ENCODE measurements at places on chromosomes 1 and 21.
A peak's percentile ranks its signal among the peaks of the same experiment; 100 is the strongest.

DNA sequence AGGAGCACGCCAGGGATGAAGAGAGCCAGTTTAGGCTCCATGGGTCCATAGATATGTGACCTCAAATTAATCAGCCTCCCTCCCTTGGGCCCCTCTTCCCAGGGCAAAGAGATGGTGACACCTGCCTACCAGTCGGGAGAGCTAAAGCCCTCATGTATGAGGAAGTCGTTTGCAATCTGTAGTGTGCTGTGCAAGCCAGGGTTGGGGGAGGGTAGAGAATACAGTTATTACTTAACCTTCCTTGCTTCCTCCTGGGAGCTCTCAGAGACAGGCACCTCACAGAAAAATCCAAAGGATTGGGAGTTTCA is 4.0 kb downstream of the PGLYRP4 start:
- DNase-seq, result no peak

DNA sequence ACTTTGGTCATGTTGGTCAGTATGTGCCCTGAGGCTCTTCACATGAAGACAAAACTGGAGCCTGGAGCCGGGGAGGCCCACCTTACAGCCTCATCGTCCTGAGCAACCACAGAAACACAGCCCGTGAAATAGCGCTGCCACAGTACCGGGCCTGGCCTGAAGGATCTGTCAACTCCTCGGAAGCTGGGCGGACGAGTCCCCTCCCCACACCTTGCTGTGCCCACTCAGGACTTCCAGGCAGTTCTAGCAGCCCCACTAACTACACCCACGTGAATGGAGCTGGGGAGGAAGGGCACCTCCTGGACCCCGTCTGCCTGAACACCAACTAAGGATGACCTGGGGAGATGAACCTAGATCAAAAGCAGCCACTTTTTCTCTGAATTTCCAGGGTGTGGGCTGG is 24.7 kb downstream of the SDE2 start:
- no peak for DNase-seq

DNA sequence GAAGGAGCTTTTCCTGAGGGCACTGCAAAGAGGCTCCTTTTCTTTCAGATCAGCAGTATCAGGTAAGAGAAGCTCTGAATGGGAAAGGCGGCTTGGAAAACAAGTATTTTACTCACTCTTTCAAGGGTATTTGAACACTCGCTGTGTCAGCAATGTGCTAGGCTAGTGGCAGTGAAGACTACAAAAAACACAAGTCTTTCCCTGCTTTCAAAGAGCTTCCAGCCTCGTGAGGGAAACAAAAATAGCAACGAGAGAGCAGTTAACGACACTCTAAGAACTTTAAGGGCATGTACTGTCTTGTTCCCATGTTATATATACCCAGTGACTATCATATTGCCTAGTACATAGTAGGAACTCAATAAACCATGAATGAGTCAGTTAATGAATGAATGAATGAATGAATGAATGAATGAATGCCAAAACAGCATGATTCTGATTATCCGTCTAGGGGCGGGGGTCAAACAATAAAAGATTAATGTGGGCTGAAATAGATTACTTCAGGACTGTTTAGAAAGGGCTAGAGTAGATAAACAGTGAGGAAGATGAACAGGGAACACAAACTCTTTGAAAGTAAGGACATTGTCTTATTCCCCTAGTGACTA is 14.2 kb upstream of the MCOLN3 start:
- no peak for DNase-seq

DNA sequence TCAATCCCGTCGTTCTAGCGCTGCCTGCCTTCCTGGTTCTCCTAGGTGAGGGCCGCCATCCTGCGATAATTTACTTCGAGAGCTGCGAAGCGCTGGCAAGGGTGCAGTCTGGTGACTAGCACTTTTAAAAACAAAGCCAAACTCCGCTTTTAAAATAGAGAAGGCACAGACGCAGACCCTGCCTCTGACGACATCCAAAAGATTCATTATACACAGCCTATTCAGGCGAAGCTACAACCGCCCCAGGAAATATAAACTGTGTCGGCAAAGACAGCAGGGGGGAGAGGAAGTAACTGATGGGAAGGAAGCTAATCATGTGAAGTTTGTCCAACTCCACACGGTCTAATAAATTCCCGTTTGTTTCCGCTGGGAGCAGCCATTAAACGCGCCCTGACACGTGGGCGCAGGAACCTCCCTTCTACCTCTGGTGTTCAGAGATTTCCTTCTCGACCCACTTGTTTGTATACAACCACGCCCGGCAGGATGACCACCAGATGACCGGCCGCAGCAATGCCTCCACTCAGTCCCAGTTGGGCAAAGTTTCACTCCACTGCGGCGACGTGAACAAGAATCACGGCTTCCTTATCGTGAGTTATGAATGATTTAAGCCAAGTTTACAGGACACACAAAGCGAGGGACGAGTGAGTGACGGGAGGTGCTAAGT is 1.3 kb downstream of the GNG12 start:
- DNase-seq, result no peak

- no peak for DNase-seq
Measured at GRCh38 chr1:205709059-205709398, 28.7 kb upstream of the SLC45A3 start.

DNA sequence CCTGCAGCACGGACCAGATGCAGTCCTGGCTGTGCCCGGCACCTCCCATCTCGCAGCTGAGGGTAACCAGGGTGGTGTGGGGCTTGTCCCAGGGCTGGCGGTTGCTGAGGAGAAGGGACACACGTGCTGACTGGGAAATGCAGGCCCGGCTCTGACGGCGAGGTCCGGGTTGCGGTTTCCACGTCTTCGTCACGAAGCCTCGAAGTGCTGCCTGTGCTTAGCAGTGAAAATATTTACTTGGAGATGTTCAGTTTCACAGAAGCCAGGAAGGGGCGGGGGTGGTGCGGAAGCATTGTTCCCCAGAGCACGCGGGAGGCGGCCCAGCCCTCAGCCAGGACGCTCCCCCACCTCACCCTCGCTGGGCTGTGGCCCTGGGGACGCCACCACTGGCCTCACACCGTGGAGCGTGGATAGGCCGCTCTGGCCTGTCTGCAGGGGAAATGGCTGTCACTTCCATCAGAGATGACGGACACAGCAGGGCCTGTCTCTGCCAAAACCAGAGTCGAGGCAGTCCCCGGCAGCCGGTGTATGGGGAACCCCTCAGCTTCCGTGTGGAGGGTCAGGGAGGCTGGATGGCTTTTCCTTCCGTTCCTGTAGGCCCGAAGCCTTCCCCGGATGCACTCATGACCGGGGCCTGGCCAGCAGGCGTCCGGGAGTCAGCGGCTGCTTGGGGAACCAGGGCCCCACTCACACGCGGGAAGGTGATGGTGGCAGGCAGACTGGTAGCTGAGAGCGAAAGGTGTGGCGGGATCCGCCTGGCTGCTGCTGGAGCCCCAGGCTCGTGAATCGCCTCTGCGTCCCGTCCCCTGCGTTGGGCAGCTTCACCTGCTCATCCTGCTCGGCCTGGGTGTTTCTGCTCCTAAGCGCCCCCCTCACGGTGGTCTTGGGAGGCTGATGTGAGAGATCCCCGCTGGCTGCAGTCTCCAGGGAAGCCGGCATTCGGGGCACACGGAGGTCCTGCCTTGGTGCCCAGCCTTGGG is 14.7 kb upstream of the POFUT2 start:
- peak; percentile 37 for DNase-seq

- DNase-seq, result no peak
Measured at GRCh38 chr1:30936541-30937171, 28.1 kb upstream of the SDC3 start.

DNA sequence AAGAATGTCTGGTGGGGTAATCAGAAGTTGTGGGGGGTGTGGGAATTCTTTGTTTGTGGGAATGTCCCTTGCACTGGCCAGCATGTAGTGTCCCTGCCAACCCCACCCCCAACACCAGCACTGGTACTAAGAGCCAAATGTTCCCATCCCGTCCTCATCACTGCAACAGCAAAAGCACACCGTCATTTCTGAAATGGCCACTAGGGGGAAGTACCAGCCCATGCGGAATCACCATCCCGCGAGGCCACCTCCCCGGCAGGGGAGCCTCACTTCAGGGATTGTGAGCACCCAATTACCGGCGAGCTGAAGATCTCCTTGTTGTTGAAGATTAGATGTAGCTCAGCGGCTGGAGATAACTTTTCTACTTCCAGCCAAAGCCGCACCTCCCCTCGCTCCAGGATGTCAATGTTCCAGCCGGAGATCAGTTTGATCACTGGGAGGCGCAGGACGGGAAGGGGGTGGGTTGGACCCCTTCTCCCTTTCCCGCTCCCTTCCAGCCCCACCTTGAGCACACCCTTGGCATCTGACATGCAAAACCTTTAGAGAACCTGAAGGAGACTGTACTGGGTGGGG is 41.0 kb downstream of the MYOM3 start:
- peak; percentile 60 for DNase-seq

DNA sequence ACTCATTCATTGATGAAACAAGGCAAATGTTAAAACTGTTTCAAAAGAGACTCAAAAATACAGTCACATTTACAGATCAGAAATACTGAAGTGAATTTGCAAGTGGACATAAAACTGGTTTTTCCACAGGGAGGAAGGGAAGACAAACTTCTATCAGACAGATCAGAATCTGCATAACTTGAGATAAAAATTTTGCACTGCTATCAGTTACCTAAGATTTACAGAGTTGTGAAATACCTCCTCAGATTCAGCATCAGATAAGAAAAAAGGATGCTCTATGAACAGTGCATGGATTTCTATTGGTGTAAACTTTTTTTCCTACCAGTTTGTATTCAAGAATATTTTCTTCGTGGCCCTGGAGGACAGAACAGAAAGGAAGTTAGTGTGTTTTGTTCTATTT is 575.4 kb downstream of the RWDD3 start:
- DNase-seq, result no peak
